ENCODE measurements at places on chromosomes 4 and X. TPM values are rescaled to one million over a fixed set of nuclear protein-coding genes. Genes with fewer than 3 reads are reported as not detected.
A peak's percentile ranks its signal among the peaks of the same experiment; 100 is the strongest.

RTL9 gene
- 0.11 TPM for total RNA-seq

DNA sequence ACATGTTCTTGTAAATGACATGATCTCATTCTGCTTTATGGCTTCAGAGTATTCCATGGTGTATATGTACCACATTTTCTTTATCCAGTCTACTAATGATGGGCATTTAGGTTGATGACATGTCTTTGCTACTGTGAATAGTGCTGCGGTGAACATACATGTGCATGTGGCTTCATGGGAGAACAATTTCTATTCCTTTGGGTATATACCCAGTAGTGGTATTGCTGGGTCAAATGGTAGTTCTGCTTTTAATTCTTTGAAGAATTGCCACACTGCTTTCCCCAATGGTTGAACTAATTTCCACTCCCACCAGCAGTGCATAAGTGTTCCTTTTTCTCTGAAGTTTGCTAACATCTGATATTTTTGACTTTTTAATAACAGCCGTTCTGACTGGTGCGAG, 1080.3 kb downstream of the CCSER1 start:
- no peak for DNase-seq

GRCh38 chr4:26179316-26179760, 141.5 kb upstream of the RBPJ start:
- DNase-seq: no peak

FGA gene
- total RNA-seq: not detected

DNA sequence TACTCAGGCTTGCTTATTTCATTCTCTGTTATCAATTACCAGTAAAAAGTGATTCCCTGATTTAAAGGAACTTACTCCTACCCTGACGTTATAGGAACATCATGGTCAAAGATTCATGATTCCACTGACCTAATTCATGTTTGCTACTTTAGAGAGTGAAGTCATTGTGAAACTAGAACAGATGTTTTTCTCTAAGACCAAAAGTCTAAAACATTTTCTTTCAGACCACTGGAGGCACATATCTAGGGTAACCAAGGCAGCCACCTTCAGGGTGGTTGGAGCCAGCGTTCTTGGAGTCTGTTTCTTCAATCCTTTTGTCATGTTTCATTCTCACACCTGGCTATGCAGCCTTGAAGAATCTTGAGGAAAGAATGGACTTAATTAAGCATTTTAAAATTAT, 77.8 kb downstream of the GALNTL6 start:
- DNase-seq: no peak

PLP1 gene
- total RNA-seq: not detected

- DNase-seq: no peak
Observed at GRCh38 chrX:65607070-65607742, 60.2 kb upstream of the MSN start.

DNA sequence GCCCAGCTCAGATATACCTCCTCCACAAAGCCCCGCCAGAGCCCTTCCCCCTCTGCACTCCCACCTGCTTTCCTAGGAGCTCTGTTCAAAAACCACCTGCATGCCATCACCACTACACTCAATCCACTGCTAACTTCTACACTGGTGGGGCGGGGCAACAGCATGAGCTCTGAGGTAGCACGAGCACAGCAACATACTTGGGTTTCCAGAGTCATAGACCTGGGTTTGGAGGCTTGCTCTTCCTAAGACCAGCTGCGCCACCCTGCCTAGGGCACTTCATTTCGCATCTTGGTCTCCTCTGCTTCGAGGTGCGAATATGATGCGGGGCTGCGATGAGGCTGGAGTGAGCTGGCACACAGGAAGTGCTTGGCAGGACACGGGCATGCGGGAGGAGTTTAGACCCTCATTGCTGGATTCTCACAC, 3.6 kb downstream of the SASH3 start:
- no peak for DNase-seq

DNA sequence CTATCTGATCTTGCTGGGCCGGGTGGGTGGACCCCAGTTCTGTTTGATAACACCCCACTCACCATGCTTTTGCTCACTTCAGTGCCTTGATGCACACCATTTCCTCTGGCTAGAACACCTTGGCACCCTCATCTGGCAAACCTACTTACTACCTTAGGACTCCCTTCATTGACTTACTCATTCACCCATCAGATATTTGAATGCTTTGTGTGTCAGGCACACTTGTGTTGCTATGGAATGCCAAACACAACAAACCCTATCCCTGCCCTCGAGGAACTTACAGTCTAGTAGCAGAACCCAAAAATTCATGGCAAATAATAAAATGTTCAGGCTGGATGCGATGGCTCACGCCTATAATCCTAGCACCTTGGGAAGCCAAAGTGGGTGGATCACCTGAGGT, 13.9 kb downstream of the CCNG2 start:
- no peak for DNase-seq

FMR1NB gene
- total RNA-seq: not detected

DNA sequence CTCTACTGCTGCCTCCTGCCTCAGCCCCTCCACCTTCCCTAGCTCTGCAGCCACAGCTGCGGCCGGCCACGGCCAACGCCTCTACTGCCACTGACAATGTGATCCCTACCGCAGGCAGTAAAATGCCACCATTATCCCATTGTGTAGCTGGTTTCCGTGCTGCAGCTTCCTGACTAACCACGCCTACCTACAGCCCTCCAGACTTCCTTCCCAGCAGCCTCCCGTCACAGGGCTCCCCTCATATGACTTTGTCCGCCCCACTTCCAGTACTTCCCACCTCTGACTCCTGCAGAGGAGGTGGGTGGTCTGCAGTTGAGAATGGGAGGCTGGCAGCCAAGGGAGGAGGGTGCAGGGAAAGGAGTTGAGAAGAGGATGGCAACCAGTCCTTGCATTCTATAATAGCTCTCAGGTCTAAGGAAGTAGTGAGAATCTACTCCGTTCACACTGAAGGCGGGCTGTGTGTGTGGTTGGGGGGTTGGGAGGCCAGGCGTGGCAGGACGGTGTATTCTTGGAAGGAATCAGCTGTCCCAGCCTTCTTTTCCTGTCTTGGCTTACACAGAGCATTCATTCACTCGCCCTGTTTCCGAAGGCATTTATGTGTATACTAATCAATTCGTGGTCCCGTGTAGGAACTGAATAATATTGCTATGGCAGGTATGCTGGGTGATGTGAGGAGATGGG, 33.1 kb upstream of the USP51 start:
- no peak for DNase-seq

MAGEE2 gene
- not detected for total RNA-seq

- no peak for DNase-seq
Observed at GRCh38 chr4:3471886-3472285, 8.8 kb downstream of the DOK7 start.

DNA sequence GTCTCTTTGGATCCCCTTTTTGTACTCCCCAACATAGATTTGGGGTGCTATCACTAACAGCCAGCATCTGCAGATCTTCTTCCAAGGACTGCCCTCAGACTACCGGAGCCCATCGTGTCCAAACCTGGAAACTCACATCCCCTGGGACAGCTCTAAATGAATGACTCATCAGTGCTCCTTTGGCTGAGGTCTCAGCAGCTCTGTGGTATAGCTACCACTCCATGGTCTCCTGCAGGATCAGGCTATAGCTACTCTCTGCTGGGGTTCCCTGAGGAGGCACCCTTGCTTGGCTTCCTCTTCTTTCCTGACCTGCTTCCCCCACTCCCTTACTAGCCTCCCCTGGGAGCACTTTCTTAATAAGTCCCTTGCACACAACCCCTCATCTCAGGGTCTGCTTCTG, 97.5 kb upstream of the PRPS2 start:
- DNase-seq: no peak

GRCh38 chrX:143437439-143437838, 79.8 kb downstream of the SPANXN3 start:
- no peak for DNase-seq

GRCh38 chrX:24515447-24515846, 50.4 kb downstream of the PDK3 start:
- DNase-seq: no peak

- DNase-seq: no peak
Observed at GRCh38 chr4:95511477-95511876, 37.3 kb downstream of the UNC5C start.

AKAP4 gene
- total RNA-seq: not detected

HDX gene
- total RNA-seq: 4.6 TPM

- peak; percentile 82 for DNase-seq
Observed at GRCh38 chrX:130082244-130083106, 27.8 kb downstream of the ELF4 start.

IL1RAPL1 gene
- total RNA-seq: not detected

All from SJSA1 (cell line).